ENCODE measurements at places on chromosomes 1 and 21.

DNA sequence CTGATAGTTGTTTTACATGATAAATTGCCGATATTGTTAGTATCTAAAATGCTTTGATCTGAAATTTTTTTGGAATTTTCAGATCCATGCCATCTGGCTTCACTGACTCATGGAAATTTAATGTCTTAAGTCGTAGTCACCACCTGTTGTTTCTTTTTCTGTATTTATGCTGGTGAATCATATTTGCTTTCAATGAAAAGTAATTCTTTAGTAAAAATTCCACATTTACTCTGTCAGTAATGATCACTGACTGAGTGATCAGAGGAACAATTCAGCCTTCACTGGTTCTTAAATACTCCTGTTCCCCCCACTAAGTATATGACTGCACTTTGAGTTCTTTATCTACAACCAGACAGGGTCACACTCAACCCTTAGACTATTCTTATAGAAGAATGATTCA, 185.6 kb upstream of the NRIP1 start:
- DNase-seq = no peak

GRCh38 chr1:89022167-89022959, at the start of gene GBP3:
GBP3 (minus strand) TSS chr1:89022866; CDS start chr1:89020721, 2,145 bp downstream.
- DNase-seq = no peak

DNA sequence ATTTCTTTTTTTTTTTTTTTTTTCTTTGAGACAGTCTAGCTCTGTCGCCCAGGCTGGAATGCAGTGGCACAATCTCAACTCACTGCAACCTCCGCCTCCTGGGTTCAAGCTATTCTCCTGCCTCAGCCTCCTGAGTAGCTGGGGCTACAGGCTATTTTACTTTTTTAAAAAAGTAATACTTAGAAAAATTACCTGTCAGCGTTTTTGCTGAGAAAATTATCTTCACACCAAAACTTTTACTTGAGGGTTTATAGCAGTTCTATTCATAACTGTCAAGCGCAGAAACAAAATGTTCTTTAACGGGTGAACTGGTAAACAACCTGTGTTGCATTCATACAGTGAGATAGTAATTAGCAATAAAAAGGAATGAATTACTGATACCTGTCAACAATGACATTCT, 1.5 kb upstream of the SLC25A24 start:
- no peak for DNase-seq

DNA sequence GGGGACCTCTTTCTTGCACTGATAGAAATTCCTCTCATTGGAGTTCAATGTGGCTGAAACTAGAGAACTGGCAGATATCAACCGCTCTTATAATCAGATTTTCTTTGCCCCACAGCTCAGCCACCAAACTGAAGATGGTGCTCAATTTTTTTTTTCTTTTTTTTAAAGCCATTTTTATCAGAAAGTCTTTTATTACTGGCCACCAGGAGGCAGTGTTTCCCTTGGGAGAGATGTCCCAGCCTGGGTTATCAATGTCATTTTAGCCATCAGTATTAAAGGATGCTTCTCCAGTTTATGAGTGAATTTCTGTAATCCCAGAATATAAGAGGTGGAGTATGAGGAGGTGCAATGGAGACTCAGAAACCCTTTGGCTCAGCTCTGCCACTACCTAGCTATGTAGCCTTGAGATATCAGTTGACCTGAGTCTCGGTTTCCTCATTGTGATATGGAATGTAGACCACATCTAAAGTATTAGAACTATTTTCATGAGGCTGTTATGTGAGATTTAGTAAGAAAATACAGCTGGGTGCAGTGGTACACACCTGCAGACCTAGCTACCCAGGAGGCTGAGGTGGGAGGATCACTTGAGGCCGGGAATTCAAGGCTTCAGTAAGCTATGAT, 27.6 kb downstream of the CD244 start:
- DNase-seq = peak; percentile 19

DNA sequence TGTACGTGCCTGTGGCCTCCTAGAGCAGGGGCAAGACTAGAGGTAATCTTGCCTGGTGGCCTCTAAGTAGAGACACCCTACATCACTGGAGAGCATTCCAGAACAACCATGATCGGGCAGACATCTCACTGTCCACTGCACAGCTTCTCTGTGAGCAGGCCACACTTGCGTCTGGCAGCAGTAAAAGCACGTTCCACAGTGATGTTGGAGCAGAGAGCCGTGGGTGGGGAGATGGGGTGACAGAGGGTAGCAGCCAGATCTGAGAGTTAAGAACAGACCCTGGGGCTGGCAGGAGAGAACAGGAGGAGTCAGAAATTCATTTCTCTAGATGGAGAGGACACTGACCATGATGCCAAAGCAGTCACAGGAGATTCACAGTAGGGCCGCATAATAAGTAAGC, 293.0 kb downstream of the HHAT start:
- no peak for DNase-seq
